Activated naive CD4-positive, alpha-beta T cell treated with anti-CD3 and anti-CD28 coated beads, Interleukin-2, amount 50 U/mL, for 72 hours (primary cell): ENCODE measurements at places on chromosomes 11 and 22. TPM values are rescaled to one million over a fixed set of nuclear protein-coding genes. Genes with fewer than 3 reads are reported as not detected.

OVOL1 gene
- 1.6 TPM for total RNA-seq

DNA sequence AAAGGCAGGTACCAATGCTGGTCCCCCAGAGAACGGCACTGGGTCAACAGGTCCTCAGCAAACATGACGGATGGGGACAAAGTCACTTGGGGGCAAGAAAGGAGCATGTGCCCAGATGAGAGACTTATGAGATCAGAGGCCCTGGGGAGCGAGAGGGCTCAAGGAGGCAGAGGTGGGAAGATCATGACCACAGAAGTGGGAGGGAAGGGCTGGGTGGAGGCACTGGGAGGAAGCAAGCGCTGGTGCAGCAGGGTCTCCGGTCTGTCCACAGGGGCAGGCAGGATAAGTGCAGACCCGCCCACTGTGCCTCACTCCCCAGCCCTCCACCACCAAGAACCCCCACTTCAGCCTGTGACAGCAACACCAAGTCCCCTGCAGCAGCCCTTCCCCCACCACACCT, 10.9 kb downstream of the ELFN2 start:
- no peak for DNase-seq

DNA sequence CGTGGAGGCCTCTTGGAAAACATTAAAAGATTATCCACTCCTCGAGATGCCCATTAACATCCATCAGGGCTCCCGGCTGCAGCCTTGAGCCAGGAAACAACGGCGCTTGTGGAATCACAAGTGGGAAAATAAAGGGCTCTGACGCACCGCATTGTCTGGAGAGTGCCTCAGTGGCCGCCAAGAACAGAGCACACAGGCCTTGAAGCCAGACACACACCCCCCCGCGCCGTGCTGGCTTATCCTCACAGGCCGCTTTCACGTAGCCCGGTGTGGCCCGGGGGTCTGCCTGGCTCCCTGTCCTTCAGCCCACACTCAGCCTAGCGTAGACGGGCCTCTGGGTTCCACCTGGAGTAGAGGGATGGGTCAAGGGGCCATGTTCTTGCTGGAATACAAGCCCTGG, 1020.5 kb downstream of the BRD1 start:
- peak; percentile 31 for DNase-seq

KCNE3 gene
- not detected for total RNA-seq

BTG4 gene
- total RNA-seq, result 0.23 TPM
